Stimulated activated CD8-positive, alpha-beta memory T cell treated with anti-CD3 and anti-CD28 coated beads, Interleukin-7, amount 100 ng/mL, for 24 hours (primary cell): ENCODE measurements at places on chromosomes 12 and 14.

DNA sequence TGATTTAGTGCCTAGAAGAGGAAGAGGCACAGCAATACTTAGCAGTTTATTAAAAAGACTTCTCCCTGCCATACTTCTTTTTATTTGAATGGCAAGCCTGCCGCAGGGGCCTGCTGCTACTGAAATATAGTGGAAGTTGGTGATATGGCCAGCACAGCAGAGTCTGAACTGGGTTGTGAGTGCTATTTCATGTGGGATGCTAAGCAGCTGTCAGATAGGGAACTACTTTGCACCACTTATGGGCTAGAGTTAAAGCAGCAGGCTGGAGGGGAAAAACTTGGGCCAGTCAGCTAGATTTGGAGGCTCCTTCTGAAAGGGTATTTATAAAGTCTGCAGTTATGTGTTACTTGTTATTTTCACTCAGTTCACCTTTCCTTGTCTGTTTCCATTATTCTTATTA, 299.0 kb upstream of the E2F7 start:
- no peak for DNase-seq

DNA sequence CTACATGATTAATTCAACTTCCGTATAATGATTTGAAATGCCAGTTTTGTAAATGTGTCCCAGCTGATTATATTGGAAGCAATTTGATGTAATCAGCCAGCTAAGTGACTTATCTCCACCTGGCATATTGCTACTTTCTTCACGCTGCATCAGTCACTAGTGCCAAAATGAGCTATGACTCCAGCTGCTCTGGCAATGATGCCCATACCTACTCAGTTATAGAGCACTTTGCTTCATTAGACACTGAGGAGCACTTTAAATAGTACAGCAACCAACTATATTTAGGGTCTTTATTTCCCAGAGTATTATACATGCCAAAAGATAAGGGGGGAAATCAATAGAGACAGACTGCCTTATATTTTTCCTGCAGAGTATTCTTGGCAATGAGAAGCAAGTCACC, 67.9 kb upstream of the LIN7A start:
- DNase-seq: no peak

DNA sequence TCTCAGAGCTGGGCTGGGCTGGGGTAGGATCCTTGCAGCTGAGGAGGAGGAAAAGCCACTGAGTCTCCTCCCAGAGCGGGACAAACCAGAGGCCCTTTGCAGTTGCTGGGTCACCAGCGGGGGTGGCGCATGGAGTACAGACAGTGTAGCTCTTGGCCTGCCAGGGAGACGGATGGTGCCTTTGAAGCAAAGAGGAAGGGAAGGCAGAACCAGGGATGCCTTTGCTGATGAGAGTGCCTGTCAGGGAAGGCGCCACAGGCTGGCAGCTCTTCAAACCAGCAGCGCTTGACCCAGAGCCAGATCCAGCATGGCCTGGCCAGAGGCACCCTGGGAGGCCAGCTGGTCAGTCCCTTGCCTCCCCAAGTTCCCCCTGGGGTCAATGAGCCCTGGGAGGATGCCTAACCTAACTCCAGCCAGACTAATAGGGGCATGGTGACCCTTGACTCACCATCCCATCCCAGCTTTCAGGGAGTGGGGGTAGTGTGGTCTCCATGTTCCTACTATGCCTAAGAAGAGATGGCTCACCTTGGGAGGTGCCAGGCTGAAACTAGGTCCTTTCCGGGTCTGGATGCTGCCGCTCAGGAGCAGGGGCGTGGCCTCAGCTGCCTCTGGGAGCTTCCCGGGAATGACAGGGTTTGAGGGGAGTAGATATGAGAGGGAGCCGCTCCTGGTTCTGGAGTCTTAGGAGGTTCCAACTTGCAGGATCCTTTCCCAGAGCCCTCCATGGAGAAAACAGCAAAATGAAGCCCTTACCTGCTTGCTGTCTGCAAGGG, 19.8 kb downstream of the VASH1 start:
- no peak for DNase-seq

GRCh38 chr14:87547536-87547935, 445.4 kb downstream of the GALC start:
- no peak for DNase-seq

GRCh38 chr14:77761205-77761931, 412 bp upstream of the SNW1 start:
- no peak for DNase-seq
